Activated CD4-positive, alpha-beta T cell treated with anti-CD3 and anti-CD28 coated beads for 4 hours (primary cell): ENCODE measurements at places on chromosomes 3 and 15.

DNA sequence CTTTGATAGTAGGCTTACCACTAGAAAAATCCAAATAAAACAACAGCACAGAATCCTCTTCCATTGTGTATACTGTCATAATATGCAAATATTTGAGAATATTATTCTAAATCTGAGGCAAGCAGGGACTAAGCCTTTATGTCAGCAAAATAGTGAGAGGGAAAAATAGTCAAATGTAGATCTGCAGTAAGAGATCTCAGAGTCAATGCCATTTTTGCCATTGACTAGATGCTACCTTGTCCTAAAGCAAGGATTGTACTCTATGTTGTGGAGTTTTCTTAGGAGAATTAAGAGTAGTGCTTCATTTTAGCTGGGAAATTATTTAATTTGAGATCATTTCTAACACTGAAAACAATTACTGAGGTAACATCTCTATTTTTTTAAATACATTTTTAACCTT is 50.2 kb downstream of the IQCH start:
- no peak for DNase-seq

- DNase-seq = no peak
These were observed 560.8 kb downstream of the MCTP2 start for GRCh38 chr15:94792196-94792595.

- DNase-seq = no peak
These were observed 109.2 kb upstream of the STT3B start for GRCh38 chr3:31423482-31423881.

GRCh38 chr3:64073158-64073761 is 50.0 kb upstream of the PSMD6 start:
- DNase-seq = no peak

GRCh38 chr15:63288778-63289378 is 11.5 kb downstream of the APH1B start:
- no peak for DNase-seq

- no peak for DNase-seq
These were observed 29.3 kb downstream of the RIOX2 start for GRCh38 chr3:97942801-97943546.

- DNase-seq = no peak
These were observed 285.0 kb upstream of the ADAMTS9 start for GRCh38 chr3:64972793-64973192.

GRCh38 chr15:63012444-63012843 is 30.1 kb upstream of the TPM1 start:
- DNase-seq = no peak

DNA sequence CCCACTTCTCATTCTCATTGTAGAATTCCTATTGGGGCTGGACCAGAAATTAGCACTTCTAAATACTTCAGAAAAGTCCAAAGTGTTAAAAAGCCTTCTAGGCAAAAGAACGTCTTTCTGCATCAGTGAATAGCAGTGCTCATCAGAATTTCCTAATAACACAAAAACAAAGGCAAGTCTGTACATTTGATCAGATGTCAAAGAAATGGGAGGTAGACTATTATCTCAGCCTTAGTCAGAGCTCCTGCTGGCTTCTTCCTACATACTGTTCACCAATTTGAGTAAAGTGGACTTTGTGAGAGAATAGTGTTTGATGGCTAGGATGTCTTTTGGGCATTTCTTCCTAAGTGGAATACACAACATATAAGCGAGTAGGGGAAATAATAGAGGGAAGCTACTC is 48.7 kb downstream of the FOXB1 start:
- no peak for DNase-seq

DNA sequence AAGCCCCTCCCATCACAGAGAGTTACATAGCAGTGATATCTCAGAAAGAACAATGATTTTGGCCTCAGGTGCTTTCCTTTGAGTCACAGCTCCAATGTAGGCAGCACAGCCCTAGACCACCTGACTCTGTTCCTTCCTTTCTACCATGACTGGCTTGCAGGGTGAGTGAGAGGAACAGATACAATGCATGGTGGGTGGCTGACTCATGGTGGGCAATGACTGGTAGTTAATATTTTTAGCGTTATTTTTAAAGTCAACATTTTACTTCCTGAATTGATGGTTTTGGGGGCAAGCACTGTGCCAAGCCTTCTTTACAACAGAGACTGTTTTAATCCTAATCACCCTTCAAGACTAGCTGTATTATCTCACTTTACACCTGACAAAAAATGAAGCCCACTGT is 32.8 kb upstream of the ST3GAL6 start:
- no peak for DNase-seq

DNA sequence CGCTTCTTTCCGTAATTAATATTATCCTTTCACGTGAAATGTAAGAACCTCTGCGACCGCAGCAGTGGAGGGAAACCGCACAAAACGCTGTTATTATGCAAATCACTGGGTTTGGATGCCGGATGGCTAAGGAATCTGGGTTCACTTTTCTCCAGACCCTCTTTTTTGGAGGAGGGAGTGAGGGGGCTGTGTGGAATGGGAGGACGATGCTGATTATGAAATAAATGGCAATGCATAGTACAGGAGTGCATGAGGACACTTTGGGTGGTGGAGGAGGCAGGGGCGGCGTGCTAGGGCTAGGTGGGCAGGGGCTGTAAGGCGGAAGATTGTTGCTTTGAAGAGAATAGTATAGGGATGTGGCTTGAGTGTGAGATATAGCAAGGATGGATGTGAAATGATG is 1.8 kb downstream of the CADM2 start:
- no peak for DNase-seq

DNA sequence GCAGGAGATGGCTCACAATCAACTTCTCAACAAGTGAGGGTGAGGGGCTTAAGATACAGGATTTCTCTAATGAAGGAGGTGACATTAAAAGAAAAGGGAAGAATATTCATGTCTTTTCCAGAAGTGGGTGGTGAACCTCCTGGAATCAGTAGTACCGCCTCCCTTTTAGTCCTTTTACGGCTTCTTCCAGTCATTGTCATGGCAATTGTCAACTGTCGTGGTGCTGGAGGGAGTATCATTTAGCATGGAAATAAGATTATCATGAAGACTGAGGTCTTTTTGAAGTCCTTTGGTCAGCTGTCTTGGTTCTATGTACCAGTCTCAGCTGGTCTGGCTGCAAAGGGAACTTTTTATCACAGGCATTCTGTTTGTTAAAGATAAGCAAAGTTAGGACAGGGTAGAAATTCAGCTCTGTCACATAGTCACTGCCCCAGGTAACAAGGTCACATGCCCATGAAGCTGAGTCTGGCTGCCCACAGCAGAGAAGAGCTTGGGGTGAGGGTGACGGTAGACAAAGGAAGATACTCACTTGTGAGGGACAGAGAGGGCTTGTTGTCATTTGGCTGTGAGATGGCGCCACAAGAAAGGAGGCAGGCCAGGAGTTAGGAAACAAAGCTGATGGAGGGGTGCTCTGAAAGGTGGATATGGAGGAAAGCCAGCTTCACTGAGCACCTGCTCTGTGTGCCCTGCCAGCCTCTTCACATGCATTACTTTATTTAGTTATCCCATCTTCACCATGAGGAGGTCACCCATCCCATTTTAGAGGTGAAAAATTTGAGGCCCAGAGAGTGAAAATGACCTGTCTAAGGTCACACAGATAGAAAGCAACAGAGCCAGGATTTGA is 228.2 kb upstream of the TRIM42 start:
- no peak for DNase-seq

- no peak for DNase-seq
These were observed 8.9 kb downstream of the CISH start for GRCh38 chr3:50602595-50603191.

DNA sequence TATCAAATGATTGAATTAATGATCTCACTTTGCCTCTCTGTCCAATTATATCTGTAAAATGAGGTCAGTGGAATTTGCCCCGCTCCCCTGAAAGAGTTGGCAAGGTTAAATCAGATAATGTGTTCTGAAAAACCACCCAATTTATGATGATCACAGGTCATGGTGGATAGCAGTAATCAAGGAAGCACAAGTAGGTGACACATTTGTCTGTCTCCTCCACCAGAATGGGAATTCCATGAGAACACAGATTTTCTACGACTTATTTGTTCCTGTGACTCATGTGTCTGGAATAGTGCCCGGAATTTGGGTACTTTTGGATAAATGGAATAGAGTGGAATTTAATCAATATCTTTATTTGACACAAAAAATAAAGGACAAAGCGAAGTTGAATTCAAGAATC is 220.9 kb upstream of the SUCLG2 start:
- no peak for DNase-seq

DNA sequence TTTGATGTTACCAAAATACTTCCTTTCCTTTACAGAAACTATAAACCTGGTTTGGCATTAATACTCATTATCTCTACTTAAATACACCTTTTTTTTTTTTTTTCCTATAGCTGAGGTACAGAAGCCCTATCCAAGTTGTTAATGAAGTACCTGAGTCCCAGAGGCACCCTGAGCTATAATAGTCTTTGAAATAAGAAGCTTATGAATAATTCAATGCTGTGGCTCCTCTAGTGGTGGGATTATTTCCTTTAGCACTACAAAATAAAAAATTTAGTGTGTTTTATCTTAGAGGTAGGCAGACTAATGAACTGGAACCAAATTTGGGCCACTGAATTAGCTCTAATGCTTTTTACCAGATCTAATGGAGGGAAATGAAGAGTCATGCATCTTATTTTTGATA is 611.9 kb downstream of the EDEM1 start:
- no peak for DNase-seq

- DNase-seq = no peak
These were observed 107.1 kb upstream of the FHIT start for GRCh38 chr3:61358364-61358763.

DNA sequence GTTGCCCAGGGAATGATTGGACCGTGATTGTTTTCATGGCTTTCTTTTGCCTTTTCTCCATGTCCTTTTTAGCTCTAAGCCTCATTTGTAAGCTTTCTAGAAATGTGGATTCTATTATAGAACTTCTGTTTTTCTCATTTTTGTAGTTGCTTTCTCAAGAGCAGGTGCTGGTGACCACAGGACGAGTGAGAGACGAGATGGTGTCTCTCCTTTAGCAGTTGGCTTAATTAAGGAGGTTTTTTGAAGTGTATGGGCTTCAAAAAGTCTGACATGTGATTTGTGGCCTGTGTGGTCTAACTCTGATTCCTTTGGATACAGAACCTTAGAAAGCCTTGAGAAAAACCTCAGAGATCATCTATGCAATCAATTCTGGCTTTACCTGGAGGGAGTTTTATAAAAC is 292.8 kb downstream of the LPP start:
- no peak for DNase-seq

DNA sequence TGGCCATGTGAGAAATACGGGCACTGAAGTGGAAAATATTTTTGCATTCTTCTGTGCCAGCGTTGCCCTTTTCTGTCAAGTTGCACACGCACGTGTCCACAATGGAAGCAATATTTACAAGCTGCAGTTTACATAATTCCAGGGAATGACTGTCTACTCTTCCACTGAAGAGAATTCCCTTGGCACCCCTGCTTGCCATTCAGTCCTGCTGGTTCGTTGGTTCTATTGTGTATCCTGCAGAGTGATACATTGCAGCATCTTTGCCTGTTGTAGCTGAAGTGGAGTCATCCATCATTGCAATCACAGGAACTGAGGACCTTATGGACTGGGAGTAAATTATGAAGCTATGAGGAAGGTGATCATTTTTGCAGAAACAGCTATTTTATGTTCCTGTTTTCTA is 759.4 kb downstream of the ROBO2 start:
- no peak for DNase-seq

- DNase-seq = peak; percentile 12
These were observed at the start of gene RARRES1 for GRCh38 chr3:158731938-158732855. Gene RARRES1 (minus strand): TSS chr3:158732457. CDS start chr3:158732415, 42 bp downstream.
